ENCODE measurements at places on chromosomes 5 and 9.

DNA sequence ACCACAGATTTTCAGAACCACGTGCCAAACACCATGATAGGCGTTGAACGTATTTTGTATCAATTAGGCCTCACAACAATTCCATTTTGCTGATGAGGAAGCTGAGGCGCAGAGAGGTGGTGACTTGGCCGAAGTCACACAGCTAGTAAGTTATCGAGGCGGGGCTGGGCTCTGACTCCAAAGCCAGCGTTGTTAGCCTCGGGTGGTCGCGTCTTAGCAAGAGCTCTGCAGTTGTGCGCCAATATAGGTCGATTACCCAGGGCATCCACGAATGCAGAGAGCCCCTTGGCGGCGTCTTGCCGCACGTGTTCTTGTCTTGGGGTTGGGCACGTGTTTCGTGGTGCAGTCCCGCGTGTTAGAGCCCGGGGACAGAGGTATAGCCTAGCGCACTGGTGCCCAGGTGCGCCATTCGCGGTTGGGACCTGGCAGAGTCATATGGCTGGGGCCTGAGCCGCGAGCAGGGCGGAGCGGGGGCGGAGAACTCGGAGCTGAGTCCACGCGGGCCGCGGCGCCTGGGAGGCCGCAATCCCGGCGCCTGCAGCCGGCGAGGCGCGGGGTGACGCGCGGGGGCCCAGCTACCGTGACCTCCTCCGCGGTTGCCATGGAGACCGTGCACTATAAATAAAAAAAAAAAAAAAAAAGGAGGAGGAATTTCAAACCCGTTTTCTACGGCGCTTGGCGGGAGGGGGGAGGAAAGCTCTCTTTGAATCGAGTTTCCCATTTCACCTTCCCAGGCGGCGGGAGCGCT, 62.3 kb downstream of the CXXC5 start:
- peak; percentile 59 for DNase-seq

GRCh38 chr9:101132801-101133200, 104.3 kb downstream of the PLPPR1 start:
- no peak for DNase-seq

DNA sequence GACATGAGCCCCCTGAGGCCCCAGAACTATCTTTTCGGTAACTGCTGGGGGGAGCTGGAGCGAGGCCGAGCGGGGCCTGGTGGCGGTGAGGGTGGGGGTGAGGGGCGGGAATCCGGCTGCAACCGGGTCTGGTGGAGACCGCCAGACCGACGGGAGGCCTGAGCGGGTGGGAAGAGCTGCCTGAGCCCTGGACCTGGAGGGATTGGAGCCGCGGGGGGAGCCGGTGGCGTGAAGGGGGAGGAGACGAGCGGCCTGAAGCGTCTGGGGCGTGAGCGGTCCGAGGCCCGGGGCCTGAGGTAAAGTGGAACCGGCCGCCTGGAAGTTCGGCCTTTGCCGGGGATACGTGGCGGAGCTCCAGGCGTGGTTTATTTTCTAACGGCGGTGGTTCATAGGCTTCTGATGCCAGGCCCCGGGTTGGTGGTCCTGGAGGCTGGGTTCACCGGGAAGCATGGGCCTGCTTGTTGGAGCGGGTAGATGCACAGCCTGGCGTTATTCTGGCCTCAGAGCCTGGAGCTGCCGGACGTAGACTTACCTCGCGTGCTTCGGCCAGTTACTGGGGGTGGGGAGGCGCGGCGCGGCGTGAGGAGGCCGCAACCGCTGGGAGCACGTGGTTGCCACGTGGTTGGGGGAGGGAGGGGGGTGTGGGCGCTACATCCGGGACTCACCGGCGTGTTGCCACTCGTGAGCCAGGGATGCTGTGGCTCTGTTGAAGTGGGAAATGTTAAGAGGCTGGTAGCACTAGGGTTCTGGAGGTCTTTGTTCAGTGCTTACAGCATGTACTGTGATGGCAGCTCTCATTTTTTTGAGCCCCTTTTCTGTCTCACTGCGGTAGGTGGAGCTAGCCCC, 544 bp downstream of the NPM1 start:
- DNase-seq = peak; percentile 44

- DNase-seq = no peak
These were observed 737.7 kb downstream of the TLE1 start for GRCh38 chr9:80951675-80952074.

DNA sequence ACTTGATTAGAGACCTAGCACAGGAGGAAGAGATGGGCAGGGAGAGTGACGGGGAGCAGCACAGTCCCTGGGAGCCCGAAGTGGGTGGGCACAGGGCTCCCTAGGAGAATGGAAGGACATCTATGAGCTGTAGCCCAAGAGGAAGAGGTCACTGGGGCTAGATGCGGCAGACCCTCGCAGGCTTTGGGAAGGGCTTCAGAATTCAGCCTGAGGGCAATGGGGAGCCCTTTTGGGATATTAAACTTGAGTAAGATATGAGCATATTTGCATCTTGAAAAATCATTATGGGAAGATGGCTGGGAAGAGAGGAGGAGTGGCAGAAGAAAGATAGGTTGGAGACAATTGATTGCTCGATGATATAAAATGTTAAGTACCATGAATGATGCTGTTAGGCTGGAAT, 48.9 kb upstream of the IL17B start:
- DNase-seq = no peak

DNA sequence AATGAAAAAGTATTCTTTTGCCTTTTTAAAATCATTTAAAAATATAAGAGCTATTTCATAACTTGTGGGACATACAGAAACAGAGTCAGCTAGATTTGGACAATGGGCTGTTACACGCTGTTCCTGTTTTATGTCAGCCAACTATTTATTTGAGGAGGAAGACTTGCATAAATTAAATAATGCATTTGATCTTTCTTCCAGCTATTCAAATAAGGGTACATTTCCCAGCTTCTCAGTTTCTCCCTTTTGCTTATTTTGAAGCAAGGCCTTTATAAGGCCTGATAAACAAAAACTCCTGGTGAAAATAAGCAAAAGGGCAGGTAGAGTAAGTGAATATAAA, 6.5 kb downstream of the STOM start:
- DNase-seq = no peak

DNA sequence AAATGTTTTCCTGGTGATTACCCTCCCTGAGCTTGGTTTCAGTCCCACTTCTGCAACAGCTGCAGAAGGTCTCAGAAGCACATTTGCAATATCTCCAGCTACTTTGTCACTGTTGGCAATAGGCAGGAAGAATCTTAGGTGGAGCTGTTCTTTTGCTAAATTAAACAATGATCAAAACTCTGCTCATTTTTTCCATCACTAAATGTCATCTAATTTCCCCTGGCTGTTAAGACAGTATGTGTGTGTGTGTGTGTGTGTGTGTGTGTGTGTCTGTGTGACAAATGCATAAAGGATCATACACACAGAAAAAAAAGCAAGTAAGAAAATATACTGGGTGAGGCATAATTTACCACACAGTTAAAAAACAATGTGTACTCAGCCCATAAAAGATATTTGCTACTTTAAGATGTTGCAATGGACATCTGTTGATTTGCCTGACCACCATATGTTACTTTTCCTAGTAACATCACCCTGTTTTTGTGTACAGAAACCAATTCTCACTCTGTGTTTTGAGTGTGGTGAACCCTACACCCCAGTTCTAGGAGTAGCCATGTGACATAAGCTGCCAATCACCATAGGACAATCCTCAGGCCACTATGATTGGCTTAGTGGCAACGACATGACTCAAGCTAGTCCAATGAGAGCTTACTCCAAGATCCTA, 572.6 kb upstream of the CLINT1 start:
- no peak for DNase-seq

DNA sequence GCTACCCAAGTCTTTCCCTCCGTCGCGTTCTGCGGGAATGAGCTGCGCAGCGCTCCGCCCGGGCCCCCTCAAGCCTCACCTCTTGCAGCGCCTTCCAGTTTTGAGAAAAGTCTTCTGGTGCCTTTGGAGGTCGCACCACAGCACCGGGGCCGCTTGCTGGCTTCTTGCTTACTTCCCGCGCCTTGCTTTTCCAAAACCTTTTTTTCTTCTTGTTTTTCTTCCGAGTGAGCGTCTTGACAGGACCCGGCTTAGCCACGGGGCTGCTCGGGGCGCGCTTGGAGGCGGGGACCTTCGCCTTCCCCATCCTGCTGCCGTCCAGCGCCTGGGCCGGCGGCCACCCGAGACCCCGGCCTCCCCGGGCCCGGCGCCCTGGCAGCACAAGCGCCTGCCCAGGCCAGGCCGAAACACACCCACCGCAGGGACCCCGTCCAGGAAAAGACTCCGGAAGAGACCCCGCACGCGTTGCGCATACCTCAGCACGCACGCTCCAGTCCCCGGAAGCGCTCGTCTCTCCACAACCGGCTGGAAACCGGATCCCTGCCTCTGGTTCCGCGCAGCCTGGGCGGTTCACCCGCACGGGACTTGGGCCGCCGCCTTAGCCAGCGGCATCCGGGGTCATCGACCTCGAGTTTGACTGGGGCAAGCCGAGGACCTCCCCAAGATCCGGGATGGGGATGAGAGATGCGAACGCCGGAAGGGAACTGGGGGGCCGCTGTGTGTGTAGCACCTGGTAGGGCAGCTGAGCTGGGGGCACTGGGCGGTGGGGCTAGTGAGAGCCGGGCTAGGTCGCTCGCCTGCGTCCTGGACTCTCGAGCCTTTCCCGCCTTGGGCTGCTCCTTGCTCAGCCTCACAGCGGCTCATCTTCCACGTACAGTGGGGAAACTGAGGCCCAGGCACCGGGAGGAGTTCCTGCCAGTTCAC, at the start of gene REXO4:
Gene REXO4, minus strand, starts transcription at position 470 of the 921 bp plus-strand sequence. Its CDS starts 166 bp downstream, at position 304.
- DNase-seq = peak; percentile 60

DNA sequence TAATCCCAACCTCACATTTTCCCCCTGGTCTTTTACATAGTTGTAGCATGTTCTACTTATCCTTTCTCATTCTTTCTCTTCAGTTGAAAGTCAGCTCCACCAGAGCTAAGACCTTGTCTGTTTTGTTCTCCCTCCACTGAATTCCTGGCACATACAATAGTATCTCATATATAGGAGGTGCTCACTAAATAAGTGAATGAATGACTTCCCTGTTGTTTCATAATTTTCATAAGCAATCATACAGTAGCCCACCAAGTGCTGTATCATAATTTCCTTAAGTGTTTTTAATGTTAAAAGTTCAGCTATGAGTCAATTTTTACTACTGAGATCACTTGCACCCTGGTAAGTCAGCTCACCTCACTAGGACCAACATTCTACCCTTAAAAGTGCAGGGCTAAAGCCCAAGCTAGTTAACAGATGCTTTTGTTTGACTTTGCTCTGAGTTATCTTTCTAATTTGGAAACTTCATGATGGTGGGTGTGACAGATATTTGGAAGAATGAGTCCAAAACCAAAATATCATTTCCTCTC, 27.6 kb downstream of the TMEM245 start:
- no peak for DNase-seq

- no peak for DNase-seq
These were observed 29.8 kb upstream of the NPM1 start for GRCh38 chr5:171357843-171358242.

DNA sequence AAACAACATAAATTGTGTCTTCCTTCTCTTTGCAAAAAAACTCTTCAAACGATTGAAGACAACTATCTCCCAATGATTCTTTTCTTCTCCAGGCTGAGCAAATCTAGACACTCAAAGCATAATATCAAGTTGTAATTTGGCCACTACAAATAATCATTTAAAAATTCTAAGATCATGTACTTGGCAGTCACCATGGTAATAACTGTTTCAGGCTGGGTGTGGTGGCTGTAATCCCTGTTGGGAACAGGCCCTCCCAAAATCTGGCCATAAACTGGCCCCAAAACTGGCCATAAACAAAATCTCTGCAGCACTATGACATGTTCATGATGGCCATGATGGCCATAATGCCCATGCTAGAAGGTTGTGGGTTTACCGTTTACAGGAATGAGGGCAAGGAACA, 52.0 kb downstream of the PJA2 start:
- DNase-seq = no peak

All from activated CD8-positive, alpha-beta memory T cell treated with anti-CD3 and anti-CD28 coated beads for 1 hour (primary cell).